ENCODE measurements at places on chromosomes 16 and 17. TPM values are rescaled to one million over a fixed set of nuclear protein-coding genes. Genes with fewer than 3 reads are reported as not detected.

SOX8 gene
- 0.17 TPM for total RNA-seq

GRCh38 chr17:19973156-19973555, 4.5 kb downstream of the AKAP10 start:
- DNase-seq: no peak

PEMT gene
- 72.7 TPM for total RNA-seq

DNA sequence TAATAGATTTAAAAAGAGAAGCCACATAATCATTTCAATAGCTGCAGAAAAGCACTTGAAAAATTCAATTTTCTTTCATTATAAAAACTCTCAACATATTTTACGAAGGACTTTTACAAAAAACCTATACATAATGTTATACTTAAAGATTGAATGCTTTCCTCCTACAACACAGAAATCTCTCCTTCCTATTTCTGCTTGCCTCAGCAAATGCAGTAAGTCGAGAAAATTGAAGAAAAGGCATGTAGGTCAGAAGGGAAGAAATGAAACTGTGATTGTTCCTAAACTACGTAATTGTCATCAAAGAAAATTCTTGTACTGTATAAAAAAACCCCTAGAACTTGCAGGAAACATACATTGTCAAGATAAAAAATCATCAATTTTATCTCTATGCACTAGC, 267.1 kb downstream of the BCAS3 start:
- DNase-seq: no peak

DNA sequence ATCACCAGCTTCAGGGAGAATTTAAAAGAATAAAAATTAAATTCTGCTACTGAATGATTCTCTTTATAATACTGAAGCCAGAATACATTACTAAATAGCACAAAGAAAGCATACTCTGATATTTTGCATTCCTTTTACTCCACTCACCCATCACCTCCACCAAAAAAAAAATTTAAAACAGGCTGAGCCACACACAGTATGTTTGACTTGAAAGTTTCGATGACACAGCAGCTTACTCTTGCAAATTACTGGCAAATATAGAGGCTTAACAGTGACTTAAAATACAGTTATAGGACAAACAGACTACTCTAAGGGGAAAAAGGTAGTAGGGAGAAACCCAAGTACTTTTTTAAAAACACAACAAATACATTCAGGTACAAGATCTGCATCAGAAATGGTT, 39.2 kb downstream of the GPATCH8 start:
- DNase-seq: no peak

DNA sequence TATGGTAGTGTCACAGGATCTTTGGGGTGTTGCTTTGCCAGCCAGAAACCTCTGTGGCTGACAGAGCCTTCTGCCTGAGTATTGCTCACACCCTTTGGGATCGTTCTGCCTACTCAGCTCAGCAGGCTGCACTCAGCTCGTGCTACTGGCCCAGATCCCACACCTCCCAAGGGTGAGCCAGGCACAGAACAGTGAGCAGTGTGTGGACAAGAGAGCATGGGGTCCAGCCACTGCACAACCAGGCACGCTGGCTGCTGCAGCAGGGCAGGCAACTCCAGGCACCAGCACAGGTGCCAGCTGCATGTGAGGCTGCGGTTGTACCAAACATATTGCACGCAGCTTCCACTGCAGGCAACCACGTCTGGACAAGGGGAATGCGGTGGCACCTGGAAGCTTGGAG, 84.9 kb downstream of the CYB561 start:
- no peak for DNase-seq

HEATR9 gene
- total RNA-seq: not detected

Data from Daoy (cell line).